ENCODE measurements at places on chromosomes 12 and 14.

- H3K4me3 ChIP-seq = no peak overlapping the region
- no peak for DNase-seq
- H3K27ac ChIP-seq = no peak overlapping the region
- H3K4me1 ChIP-seq = no peaks in the 10 kb centered on the region
- no peaks in the 10 kb centered on the region for H3K27me3 ChIP-seq
These were observed 58.9 kb upstream of the RNU6-7 start for GRCh38 chr14:32142754-32143437.

DNA sequence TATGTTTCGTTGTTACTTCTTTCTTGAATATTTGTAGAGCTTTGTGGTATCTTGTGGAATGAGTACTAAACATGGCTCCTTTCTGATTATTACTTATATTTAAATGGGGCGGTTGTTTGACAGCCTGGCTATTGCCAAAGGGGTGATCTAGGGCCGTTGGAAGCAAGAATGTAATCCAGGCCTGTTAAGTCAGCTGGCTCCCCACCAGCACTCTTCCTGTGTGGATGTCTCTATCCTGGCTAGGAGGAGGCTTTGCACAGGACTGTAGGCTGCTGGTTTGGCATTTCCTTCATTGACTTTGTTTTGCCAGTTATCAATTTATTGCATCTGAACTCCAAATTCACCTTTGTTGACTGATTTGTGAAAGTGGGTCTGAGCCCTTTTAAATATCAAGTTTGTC is 5.6 kb downstream of the FAM234B start:
- H3K27ac ChIP-seq = no peak overlapping the region
- H3K4me1 ChIP-seq = peaks cover 3% of the 10 kb centered on the region
- H3K27me3 ChIP-seq = no peaks in the 10 kb centered on the region
- H3K36me3 ChIP-seq = no peaks in the 10 kb centered on the region
- DNase-seq = no peak
- no peak overlapping the region for H3K4me3 ChIP-seq

GRCh38 chr14:50796390-50796789 is 34.6 kb downstream of the NIN start:
- no peak for DNase-seq
- H3K36me3 ChIP-seq = no peaks in the 10 kb centered on the region
- no peak overlapping the region for H3K4me3 ChIP-seq
- no peaks in the 10 kb centered on the region for H3K27me3 ChIP-seq
- no peak overlapping the region for H3K27ac ChIP-seq

GRCh38 chr12:57739914-57740538 is 1.5 kb upstream of the AGAP2 start:
- peaks cover 47% of the 10 kb centered on the region for H3K27me3 ChIP-seq
- H3K27ac ChIP-seq = no peak overlapping the region
- H3K4me3 ChIP-seq = no peak overlapping the region
- DNase-seq = no peak

Data from iPS DF 6.9 (cell line).